ENCODE measurements at places on chromosomes 16 and 17.

GRCh38 chr17:50831471-50831928 lies 3.9 kb upstream of the WFIKKN2 start:
- peaks cover 1% of the 10 kb centered on the region for H3K27me3 ChIP-seq
- DNase-seq: no peak
- no peaks in the 10 kb centered on the region for H3K36me3 ChIP-seq

GRCh38 chr16:17404941-17405689 lies 65.6 kb downstream of the XYLT1 start:
- H3K27ac ChIP-seq: no peak overlapping the region
- peaks cover 9% of the 10 kb centered on the region for H3K4me1 ChIP-seq
- peaks cover 1% of the 10 kb centered on the region for H3K27me3 ChIP-seq
- no peaks in the 10 kb centered on the region for H3K36me3 ChIP-seq

DNA sequence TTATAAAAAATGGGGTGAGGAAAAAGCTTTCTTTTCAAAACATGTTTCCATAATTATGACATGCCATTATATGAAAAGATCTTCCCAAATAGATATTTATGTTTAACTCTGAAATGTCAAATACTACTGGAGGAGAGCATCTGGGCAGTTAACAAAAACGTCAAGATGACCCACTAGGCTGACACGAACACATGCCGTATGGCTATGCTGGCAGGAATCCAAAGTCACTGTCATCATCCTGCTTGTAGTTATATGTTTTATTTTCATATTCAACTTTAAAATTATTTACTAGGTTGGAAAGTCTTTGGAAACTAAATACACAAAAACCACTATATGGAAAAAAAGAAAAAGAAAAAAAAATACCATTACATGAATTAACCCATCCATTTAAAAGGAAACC lies 27.3 kb downstream of the ANKFY1 start:
- peaks cover 12% of the 10 kb centered on the region for H3K36me3 ChIP-seq
- DNase-seq: no peak
- no peaks in the 10 kb centered on the region for H3K4me1 ChIP-seq
- no peak overlapping the region for H3K4me3 ChIP-seq

DNA sequence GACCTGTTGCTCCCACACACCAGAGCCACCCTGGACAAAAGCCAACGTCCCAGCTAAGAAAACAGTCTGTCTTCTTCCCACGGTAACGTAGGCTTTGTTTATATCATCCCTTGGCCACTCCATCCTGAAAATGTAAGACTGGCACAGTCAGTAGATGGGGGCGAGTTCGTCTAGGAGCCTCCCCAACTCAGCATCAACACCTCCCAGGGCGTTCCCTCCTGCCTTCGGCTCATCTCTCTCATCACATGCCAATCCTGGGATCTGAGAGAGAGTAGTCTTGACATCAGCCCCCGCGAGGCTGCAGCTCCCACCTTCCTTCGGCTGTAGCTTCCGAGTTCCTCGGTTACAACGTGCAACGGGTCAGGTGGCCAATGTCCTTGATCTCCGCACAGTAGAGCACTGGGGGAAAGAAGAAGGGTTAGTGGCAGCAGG lies 894 bp downstream of the RNF227 start:
- peaks cover 23% of the 10 kb centered on the region for H3K4me1 ChIP-seq
- H3K4me3 ChIP-seq: peak overlapping the region; percentile 88
- no peak for DNase-seq
- no peak overlapping the region for H3K27ac ChIP-seq

- no peak overlapping the region for H3K4me3 ChIP-seq
- H3K4me1 ChIP-seq: no peaks in the 10 kb centered on the region
- peaks cover 1% of the 10 kb centered on the region for H3K27me3 ChIP-seq
- no peak overlapping the region for H3K27ac ChIP-seq
These were observed 15.8 kb upstream of the TOX3 start for GRCh38 chr16:52562770-52563169.

DNA sequence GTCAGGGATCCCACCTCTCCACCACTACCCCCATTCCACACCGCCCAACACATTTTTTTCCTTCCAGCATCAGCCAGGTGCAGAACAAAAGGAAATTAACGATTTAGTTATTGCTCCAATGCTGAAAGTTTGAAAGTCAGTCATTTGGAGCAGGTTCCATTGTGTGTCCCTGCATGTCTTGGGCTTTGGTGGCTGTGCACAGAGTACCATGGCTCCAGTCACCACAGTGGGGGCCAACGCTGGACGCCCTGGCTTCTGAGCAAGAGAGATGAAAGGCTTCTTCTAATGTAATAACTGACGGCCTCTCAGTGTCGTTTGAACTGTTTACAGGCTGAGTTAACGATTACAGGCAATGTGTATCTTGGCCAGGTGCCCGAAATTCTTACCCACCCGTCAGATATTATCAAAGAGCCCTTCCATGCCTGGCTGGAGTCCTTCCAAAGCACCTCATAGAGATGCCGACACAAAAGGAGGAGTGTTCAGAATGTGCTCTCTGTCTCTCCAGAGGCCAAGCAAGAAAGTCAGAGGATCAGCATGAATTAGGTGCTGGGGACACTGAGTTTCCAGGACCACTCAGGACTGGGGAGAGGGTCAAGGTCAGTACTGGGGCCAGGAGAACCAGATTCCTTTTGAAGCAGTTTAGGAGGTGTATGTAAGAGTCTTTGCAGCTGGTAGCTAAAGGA lies 25.9 kb downstream of the RNF43 start:
- H3K27ac ChIP-seq: no peak overlapping the region
- peaks cover 5% of the 10 kb centered on the region for H3K27me3 ChIP-seq
- H3K4me3 ChIP-seq: no peak overlapping the region
- H3K36me3 ChIP-seq: no peaks in the 10 kb centered on the region

- H3K36me3 ChIP-seq: peaks cover 20% of the 10 kb centered on the region
- no peak overlapping the region for H3K27ac ChIP-seq
- peak overlapping the region; percentile 90 for H3K4me3 ChIP-seq
- DNase-seq: peak; percentile 45
- H3K27me3 ChIP-seq: peaks cover 15% of the 10 kb centered on the region
These were observed 7.1 kb upstream of the IL32 start for GRCh38 chr16:3058139-3059030.

GRCh38 chr17:8430966-8431365 lies 4.7 kb upstream of the NDEL1 start:
- H3K4me3 ChIP-seq: no peak overlapping the region
- H3K27ac ChIP-seq: no peak overlapping the region
- H3K27me3 ChIP-seq: peaks cover 3% of the 10 kb centered on the region

All from endothelial cell (in vitro differentiated cells).